SW 1271 (cell line): ENCODE measurements at places on chromosomes 7 and 10.

GRCh38 chr7:100493476-100494264 lies 9.9 kb downstream of the NYAP1 start:
- no peak for DNase-seq

DNA sequence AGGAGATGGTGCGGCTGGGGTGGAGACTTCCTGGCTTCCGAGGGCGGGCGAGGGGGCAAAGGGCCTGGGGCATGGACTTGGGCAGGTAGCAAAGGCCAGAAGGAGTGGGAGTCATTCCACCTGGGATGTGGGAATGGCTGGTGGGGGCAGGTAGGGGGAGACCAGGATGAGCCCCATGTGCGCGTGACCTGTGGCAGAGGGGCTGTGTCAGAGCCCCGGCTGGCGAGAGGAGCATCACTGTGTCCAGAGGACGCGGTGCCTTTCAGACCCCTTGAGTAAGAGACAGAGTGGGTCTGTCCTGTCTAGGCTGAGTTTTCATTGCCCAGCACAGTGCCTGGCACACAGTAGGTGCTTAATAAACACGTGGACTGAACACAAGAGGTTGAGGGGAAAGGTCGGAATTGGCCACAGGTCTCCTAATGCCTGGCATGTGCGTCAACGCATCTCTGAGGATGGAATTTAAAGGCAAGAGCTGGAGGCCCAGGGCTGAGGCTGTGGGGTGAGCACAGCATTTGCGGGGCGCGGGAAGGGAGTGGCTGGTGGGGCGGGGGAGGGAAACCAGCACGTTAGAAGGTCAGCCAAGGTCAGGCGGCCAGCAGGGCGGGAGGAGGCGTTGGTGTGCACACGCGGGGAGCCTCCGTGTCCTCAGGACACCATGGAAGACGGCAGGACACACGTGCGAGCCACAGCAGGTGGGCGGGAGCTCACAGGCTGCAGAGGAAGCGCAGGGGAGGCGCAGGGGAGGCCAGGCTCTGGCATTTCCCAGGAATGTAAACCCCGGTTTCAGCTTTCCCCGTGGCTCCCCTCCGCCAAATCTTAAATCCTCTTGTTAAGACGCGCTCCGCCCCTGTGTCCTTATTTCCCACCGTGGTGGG lies 51.8 kb downstream of the CUX1 start:
- no peak for DNase-seq

DNA sequence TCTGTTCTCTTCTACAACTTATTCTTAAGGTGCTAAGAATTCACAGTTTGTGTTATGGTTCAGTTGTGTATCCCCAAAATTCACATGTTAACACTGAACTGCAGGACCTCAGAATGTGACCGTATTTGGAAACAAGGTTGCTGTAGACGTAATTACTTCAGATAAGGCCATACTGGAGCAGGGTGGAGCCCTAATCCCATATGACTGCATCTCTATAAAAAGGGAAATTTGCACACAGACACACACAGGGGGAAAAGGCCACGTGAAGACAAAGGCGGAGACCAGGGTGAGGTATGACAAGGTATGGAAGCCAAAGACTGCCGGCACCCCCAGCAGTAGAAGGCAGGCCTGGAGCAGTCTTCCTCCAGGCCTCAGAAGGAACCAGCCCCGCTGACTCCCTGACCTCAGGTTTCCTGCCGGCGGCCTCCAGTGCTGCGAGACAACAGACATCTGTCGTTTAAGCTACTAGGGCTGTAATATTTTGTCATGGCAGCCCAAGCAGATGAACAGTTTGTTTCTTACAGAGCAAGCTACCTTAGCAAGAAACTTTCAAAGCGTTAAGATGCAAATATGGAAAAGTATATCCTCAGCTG lies 98.7 kb downstream of the PROSER2 start:
- no peak for DNase-seq

- no peak for DNase-seq
Measured at GRCh38 chr10:60257767-60258428, 131.8 kb downstream of the ANK3 start.

DNA sequence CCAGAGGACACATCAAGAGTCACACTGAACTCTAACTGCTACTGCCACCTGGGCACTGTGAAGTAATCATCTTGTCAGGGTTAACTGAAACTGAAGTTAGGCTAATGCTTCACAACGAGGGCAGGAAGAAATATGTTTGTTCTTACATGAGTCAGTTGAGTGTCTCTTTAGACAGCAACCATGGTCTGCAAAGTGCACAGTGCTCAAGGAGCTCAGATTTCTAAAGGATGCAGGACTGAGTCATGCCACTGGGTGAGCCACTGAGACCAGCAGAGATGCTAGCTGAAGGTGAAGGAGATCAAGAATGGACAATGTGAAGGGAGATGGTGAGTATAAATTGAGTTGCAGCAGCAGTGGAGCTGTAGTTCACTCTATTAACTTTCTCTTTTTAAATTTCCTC lies 76.0 kb upstream of the CTTNBP2 start:
- no peak for DNase-seq

DNA sequence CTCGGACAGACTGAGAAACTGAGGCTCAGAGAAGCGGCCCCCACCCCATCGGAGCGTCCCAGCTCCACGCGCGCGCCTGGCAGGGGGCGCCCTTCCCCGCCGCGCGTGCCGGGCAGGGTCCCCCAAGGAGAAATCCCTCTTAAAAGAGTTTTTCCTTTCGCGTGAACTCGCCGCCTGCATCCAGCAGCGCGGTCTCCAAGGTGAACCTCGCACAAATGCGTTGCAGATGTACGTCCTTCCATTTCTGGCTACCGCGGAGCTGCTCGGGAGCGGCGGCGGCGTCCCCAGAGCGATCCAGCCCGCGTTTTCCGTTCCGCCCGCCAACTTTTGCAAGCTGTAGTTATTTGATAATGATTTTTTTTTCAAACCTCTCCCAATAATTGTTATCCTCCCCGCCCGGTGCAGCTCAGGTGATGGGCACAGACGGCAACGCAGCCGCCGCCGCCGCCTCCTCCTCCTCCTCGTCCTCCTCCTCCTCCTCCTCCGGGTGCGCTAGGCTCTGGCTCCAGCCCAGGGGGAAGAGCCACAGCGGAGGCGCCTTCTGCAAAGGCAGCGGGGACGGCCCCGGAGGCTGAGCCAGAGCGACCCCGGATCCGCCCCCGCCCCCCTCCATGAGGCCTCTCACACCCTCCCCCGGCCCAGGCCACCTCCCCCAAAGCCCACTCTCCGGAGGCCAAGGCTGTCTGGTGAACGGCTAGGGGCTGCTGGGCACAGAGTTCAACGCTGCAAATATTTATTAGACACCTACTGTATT lies 74.0 kb upstream of the CUX1 start:
- DNase-seq: peak; percentile 12

DNA sequence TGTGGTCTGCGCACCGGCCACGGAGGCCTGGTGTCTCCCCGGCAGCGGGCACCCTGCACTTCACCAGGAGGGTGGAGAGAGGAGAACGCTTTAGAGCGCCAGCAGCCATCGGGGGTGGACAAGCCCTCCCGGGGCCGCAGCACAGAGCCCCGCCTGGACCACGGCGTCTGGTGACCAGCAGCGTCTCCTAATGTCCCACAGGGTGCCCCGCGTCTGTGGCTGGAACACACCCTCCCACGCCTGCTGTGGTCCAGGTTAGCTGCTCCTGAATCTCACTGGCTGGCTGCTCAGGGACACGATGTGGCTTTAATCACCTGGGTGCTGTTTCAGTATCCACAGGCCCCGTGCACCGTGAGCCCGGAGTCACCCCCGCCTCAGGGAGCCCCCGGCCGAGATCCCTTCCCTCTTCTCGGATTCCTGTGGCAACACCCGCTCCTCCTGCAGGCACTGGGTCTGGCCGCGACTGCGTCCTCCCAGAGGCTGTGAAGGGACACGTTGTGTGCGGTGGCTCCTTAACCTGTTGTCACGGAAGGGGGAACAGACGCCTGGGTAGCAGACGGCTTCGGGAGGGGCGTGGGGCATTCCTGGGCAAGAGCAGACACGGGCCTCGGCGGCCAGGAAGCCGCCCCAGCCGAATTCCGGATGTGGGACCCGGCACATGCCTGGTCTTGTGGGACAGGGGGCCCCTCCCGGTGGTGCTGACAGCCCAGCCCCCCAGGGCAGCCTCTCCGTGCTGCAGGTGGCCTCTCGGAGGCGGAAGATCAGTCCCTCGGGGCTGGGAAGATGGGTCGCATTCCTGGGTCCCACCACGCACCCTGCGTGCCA lies 78.9 kb downstream of the FOXL3 start:
- DNase-seq: no peak

- DNase-seq: no peak
Measured at GRCh38 chr10:5968037-5968680, 9.2 kb downstream of the IL15RA start.

DNA sequence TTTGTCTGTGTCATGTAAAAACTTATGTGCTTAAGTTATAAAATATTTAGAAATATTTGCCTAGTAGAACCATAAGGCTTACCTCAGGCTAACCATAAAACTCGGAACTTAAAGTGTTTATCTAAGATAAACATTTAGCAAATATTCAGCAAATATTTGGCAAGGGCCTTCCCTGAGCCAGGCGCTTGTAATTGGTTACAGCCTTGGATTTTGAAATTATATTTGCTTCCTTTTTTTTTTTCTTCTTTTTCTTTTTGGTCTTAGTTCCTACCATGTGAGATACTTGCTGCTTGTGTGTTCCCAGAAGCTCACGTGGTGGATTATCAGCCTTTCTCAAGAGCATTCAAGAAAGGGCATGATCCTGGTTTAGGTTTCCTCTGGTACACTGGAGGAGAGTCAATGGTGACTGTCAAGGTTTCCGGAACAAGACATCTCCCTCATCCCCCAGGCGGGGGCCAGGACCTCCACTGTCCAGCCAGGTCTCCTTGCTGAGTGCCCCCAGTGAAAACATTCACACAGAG lies 5.2 kb upstream of the BRI3 start:
- DNase-seq: no peak

DNA sequence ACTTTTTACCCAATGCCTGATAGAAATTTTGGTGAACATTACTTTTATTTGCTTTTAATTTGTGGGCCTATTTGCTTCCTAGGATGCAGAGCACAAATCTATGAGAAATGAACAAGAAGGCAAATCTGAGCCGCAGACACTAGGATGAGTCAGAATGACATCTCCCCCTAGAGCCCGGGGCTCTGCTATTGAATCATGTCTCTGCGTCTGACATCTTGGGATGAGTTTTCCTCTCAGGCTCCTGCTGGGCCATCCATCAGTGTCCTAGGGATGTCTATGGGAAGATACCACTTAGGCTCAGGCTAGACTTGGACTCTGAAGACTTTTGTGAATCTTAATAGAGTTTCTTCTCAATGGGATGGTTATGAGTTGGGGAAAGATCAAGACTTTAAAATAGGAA lies 157.3 kb upstream of the MTPN start:
- no peak for DNase-seq

DNA sequence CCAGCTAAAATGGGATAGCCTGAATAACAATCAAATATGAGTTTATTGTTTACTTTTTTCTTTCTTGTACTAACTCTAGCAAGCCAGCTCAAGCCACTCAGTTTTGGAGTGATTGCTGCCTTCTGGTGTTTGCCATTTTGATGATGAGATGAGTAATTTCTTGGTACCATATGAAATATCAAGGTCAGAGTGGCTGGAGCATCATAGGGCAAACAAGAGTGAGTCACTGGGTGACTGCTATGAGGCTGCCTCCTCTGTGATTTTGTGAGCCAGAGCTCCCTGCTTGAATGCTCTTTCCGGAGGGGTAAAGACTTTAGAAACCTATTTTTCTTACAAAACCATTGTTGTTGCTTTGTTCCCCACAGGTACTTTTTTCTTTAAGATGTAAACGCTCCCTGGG lies 295.6 kb downstream of the PRKG1 start:
- no peak for DNase-seq

DNA sequence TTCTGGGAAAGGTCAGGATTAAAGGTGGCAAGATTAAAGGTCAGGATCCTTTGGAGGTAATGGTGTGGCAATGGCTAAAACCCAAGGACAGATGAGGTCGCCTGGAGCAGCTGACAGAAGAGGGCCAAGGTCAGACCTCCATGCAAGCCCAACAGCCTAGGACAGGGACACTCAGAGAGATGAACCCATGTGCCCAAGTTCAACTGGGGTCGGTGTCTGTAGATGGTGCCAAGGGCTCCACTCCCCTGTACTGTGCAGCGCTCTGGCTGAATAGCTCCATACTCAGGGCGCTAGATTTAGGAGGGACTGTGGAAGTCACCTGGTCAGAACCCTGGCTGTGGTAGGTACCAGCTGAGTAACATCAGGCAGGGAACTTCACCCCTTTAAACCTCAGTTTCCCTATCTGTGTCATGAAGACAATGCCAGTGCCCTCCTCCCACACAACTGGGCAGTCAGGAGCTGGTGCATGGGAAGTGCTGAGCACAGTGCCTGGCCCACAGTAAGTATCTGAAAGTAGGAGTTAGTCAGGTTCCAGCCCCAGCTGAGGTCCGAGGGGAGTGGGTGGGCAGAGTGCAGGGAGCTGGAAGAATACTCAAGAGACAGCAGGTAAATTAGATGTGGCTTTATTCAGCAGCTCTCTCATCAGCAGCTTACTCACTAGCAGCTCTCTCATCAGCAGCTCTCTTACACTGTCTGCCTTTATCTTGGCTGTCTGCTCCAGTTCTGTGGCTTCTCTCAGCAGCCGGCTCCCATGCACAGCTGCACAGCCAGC lies 327.1 kb downstream of the GLRX3 start:
- no peak for DNase-seq

DNA sequence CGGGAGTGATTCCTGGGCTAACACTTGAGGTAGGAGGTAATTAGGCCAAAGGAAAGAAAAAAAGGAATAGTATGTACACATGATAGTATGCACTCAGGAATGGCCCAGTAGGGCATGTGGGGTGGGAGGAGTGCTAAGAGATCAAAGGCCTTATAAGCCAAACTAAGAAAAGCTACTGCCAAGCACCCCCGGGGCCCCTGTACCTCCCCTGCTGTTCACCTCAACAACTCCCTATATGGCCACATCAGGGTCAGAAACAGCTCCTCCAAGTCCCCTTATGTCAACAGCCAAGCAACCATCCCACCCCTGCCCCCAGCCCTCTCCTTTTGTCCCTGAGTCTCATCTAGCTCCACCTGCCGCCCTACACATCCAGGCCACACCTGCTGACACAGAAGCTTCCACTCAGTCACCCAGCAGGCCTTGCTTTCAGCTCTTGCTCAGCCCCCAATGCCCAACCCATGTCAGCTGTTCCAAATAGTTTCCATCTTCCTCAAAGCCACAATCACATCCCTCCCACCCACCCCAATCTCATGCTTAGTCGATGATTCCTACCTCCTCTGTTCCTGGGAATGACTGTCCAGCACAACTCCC lies 80.2 kb downstream of the SORBS1 start:
- no peak for DNase-seq

- peak; percentile 75 for DNase-seq
Measured at GRCh38 chr7:4683884-4684565, 1.9 kb downstream of the FOXK1 start.

DNA sequence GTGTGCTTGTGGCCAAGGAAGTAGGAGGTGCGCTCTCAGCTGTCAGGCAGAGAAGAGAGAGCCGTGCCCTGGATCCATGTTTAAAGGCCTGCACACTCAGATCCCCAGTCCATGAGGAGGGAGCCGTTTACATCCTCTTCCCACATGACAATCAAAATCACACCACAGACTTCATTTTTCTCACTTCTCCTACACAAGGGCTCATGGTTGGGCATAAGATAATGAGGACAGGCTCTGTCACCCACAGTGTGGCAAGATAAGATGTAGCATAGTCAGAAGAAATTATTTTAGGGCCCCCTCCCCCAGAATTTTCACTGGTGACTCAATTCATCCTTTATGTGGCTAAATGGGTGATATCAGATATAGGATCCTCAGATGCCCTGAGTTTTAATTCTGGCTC lies 35.9 kb upstream of the INHBA start:
- DNase-seq: no peak
